ENCODE measurements at places on chromosomes 12 and 14. TPM values are rescaled to one million over a fixed set of nuclear protein-coding genes. Genes with fewer than 3 reads are reported as not detected.

GRCh38 chr12:12715128-12715458 is 2.1 kb upstream of the CDKN1B start:
- DNase-seq, result no peak

GRCh38 chr12:47901063-47901717 is 3.6 kb downstream of the VDR start:
- DNase-seq, result no peak

DNA sequence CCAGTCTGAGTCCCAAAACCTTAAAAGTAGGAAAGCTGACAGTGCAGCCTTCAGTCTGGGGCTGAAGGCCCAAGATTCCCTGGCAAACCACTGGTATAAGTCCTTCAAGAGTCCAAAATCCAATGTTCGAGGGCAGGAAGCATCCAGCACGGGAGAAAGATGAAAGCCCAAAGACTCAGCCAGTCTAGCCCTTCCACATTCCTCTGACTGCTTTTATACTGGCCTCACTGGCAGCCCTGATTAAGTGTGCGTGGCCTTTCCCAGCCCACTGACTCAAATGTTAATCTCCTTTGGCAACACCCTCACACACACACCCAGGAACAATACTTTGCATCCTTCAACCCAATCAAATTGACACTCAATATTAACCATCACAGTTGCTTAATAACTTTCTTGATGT is 372.1 kb upstream of the CCDC196 start:
- no peak for DNase-seq

GRCh38 chr12:114245555-114245954 is 160.4 kb downstream of the TBX5 start:
- DNase-seq, result no peak

GRCh38 chr12:6044082-6044481 is 80.4 kb downstream of the VWF start:
- DNase-seq, result no peak

GSKIP gene
- 15.4 TPM for total RNA-seq

DHRS7 gene
- total RNA-seq, result 69.8 TPM

IAPP gene
- total RNA-seq, result not detected

Measured in ovary (tissue), 10 donors.